Gastrocnemius medialis (tissue), 4 donors: ENCODE measurements at places on chromosomes 13 and 19. TPM values are rescaled to one million over a fixed set of nuclear protein-coding genes. Genes with fewer than 3 reads are reported as not detected.

- H3K36me3 ChIP-seq, result peaks cover 12% of the 10 kb centered on the region
- no peak overlapping the region for H3K4me3 ChIP-seq
- peak; percentile 46 for DNase-seq
Observed at GRCh38 chr19:19531951-19532805, 3.5 kb downstream of the YJEFN3 start.

DNA sequence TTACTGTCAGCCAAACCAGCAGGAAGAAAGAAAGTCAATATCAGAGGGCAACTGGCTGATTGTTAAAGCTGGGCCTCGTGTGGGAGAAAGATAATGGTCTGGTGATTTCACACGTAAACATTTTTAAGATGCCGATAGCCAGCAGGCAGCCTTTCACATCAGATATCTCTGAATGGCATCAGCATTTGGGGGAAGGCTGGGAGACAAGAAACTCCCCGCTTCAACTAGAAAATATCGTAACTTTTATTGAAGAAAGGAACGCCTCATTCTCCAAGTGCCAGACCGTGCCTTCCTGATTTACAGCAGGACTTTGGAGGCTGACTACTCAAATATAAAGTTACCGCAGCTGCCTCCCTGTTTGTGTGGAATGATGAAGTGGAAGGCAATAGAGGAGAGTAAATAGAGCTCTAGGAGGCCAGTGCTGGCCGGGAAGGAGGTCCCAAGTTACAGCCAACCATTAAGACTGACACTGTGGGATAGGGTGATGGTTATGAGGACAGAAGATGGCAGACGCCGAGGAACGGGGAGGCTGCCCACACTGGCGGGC, 284.3 kb upstream of the MAB21L1 start:
- H3K4me3 ChIP-seq, result no peak overlapping the region
- H3K4me1 ChIP-seq, result no peaks in the 10 kb centered on the region
- no peaks in the 10 kb centered on the region for H3K27me3 ChIP-seq

Gene ACTN4
- 69.3 TPM for total RNA-seq

GRCh38 chr19:11261431-11261970, 823 bp downstream of the DOCK6 start:
- H3K36me3 ChIP-seq, result no peaks in the 10 kb centered on the region
- no peaks in the 10 kb centered on the region for H3K4me1 ChIP-seq
- H3K4me3 ChIP-seq, result peak overlapping the region; percentile 78
- H3K27me3 ChIP-seq, result peaks cover 20% of the 10 kb centered on the region
- no peak for DNase-seq
- H3K27ac ChIP-seq, result peak overlapping the region; percentile 88

Gene OXGR1
- not detected for total RNA-seq

Gene GRIN3B
- total RNA-seq, result not detected

Gene TCF3
- total RNA-seq, result 58.6 TPM

Gene OR7C1
- total RNA-seq, result 0.02 TPM

DNA sequence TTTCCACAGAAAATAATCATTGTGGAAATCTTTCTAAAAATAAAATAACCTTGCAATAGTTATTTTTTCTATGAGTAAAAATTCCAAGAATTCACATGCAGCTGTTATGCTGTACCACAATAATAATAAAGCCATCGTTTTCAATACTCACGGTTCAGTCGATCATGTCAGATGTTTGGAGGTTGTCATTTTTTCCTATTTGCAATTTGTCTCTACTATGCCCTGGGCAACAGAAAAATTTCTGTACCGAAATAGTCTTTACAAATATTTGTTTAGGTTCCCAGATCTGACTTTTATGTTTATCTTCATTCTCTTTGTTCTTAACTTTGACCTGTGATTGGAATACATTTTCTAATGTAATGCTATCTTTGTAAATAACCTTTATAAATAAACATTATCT, 79.7 kb downstream of the ESD start:
- H3K4me3 ChIP-seq, result no peak overlapping the region
- H3K27me3 ChIP-seq, result no peaks in the 10 kb centered on the region
- H3K27ac ChIP-seq, result no peak overlapping the region
- H3K36me3 ChIP-seq, result no peaks in the 10 kb centered on the region
- DNase-seq, result no peak

GRCh38 chr13:44417876-44418275, 44.3 kb downstream of the SERP2 start:
- H3K27ac ChIP-seq, result no peak overlapping the region
- no peaks in the 10 kb centered on the region for H3K36me3 ChIP-seq
- H3K27me3 ChIP-seq, result no peaks in the 10 kb centered on the region
- DNase-seq, result no peak
- H3K4me1 ChIP-seq, result no peaks in the 10 kb centered on the region

Gene ZNF763
- total RNA-seq, result 0.56 TPM

GRCh38 chr13:97448503-97449251, 14.7 kb downstream of the RAP2A start:
- DNase-seq, result no peak
- H3K36me3 ChIP-seq, result no peaks in the 10 kb centered on the region
- H3K4me3 ChIP-seq, result no peak overlapping the region
- H3K4me1 ChIP-seq, result no peaks in the 10 kb centered on the region
- no peak overlapping the region for H3K27ac ChIP-seq

- H3K36me3 ChIP-seq, result no peaks in the 10 kb centered on the region
- peaks cover 22% of the 10 kb centered on the region for H3K4me1 ChIP-seq
- H3K4me3 ChIP-seq, result peak overlapping the region; percentile 43
- no peak for DNase-seq
Observed at GRCh38 chr13:21478881-21479808, 20.0 kb upstream of the ZDHHC20 start.
